Cardiac septum (tissue), 1 donor: ENCODE measurements at places on chromosomes 4 and X.
A peak's percentile ranks its signal among the peaks of the same experiment; 100 is the strongest.

- peak; percentile 62 for DNase-seq
Observed at GRCh38 chrX:9785944-9786797, at the start of gene SHROOM2. Gene SHROOM2 (plus strand): TSS chrX:9786429. CDS start chrX:9786546, 117 bp downstream.

DNA sequence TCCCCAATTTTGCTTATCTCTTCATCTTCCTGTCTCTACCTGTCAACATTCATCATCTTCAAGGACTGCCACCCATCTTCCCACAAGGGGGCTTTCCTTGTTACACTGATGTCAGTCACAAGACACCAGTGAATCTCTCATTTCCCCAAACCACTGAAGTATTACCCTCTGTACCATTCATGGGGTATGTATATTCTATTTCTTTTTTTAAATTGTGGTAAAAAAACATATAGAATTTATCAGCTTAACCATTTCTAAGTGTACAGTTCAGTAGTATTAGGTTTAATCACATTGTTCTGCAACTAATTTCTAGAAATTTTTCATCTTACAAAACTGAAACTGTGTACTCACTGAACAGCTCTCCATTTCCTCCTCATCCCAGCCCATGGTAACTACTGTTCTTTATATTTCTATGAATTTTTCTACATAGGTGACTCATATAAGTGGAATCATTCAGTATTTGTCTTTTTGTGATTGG lies 98.6 kb downstream of the LARP7 start:
- DNase-seq: no peak

GRCh38 chr4:187908079-187908561 lies 87.5 kb upstream of the ZFP42 start:
- no peak for DNase-seq

DNA sequence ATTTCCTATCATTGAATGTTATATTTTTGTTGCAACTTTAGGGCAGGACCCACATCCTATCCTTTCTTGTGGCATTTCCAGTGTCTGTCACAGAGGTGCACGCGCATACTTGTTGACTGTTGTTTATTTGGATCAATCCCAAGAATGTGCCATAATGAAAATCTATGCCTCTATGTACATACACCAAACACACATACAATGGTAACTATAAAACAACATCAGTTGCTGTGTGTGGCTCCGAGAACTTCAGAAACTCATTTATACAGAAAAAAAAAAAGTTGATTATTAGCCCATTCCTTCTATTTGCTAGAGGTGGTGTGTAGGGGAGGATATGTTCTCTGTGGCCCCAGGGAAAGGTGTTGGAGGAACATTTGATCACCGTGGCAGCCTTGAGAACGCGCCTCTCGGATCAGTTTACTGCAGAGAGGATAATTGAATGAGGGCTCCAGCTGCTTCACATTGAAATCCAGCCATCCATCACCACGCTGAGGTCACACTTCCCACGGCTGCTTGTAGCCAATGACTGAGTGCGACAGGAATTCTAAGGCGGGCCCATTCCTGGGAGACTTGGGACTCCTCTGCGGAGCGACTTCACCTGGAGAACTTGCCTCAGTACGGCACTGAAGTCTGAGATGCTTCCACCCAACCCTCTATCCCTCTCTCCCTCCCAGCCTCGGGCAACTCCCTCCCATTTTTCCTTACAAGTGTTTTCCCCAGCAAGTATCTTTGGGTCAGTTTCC lies 19.5 kb downstream of the SMPX start:
- DNase-seq: no peak

- DNase-seq: no peak
Observed at GRCh38 chrX:119729408-119730201, 28.8 kb upstream of the SOWAHD start.

- DNase-seq: no peak
Observed at GRCh38 chr4:137890812-137891211, 351.3 kb downstream of the SLC7A11 start.
